ENCODE measurements at places on chromosomes 4 and X. TPM values are rescaled to one million over a fixed set of nuclear protein-coding genes. Genes with fewer than 3 reads are reported as not detected.

The ENOPH1 gene
- total RNA-seq: 26.0 TPM

The MEPE gene
- total RNA-seq: not detected

The RHOH gene
- total RNA-seq: 183 TPM

DNA sequence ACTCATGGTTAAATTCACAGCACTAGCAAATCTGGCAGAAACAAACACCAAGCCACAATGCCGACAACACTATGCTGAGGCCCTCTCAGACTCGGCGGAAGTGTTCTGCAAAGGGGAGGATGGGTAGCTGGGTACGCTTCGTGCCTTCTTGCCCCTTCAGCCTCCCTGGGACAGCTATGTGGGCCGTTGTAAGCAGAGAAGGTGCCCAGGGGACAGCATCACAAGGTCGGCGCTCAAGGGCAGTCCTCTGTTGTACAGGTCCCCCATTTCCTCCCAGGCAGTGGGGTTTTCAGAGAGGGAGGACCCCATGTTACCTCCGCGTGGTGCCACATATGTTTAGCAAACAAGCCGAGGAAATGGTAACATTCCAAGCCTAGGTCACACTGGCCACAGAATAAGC, 173.6 kb downstream of the AFAP1 start:
- no peaks in the 10 kb centered on the region for H3K36me3 ChIP-seq
- DNase-seq: no peak
- no peaks in the 10 kb centered on the region for H3K4me1 ChIP-seq
- H3K27me3 ChIP-seq: peaks cover 5% of the 10 kb centered on the region
- no peak overlapping the region for H3K4me3 ChIP-seq

DNA sequence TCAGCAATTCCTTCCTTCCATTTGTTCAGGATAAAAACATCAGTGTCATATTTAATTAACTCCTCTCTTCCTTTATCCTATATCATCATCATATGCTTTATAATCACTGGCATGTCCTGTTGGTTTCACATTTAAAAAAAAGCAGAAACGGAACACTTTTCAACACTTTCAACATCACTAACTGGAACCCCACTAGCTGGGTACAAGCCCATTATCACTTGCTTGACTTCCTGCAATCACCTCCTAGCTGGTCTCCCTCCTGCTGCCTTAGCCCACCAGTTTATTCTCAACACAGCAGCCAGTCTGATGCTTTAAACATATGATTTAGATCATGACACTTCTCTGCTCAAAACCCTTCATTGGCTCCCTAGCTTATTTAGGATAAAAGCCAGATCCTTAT, 116.4 kb upstream of the LSM6 start:
- no peak for DNase-seq
- no peaks in the 10 kb centered on the region for H3K27me3 ChIP-seq
- H3K4me1 ChIP-seq: peaks cover 44% of the 10 kb centered on the region
- no peak overlapping the region for H3K4me3 ChIP-seq

DNA sequence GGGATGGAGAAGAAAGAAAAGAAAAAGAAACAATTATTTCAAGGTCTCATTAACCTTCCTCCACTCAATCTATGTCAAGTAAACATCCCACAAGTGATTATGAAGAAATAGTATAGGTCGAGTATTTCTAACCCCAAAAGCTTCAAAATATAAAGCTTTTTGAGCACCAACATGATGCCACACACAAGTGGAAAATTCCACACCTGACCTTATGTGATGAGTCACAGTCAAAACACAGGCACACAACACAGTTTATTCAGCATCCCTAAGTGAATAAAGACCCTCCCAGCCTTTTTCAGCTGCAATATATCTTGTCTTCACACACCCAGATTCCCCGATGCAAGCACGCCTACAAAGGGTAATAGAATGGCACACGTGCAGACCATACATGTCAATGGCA, 51.7 kb upstream of the VEGFC start:
- H3K27ac ChIP-seq: no peak overlapping the region
- H3K4me3 ChIP-seq: no peak overlapping the region
- H3K27me3 ChIP-seq: no peaks in the 10 kb centered on the region
- no peak for DNase-seq
- H3K4me1 ChIP-seq: no peaks in the 10 kb centered on the region

DNA sequence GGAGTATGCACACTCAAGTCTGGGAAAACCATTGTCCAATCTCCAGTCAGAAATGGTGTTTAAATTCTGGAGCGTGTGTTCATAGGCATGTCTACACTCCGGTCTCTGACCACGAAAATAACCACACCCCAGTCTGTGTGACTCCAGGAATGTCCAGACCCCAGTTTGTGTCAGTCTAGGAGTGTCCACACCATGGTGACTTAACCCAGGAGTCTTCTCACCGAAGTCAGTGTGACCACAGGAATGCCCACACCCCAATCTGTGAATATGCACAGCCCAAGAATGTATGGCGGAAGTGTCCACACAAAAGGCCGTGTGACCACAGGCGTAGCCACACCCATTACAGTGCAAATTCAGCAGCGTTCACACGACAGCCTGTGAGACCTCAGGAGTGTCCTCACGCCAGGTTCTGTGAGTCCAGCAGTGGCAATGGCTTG, 11.4 kb downstream of the FTSJ1 start:
- DNase-seq: no peak
- H3K36me3 ChIP-seq: peaks cover 20% of the 10 kb centered on the region
- H3K27me3 ChIP-seq: no peaks in the 10 kb centered on the region
- no peaks in the 10 kb centered on the region for H3K4me1 ChIP-seq

DNA sequence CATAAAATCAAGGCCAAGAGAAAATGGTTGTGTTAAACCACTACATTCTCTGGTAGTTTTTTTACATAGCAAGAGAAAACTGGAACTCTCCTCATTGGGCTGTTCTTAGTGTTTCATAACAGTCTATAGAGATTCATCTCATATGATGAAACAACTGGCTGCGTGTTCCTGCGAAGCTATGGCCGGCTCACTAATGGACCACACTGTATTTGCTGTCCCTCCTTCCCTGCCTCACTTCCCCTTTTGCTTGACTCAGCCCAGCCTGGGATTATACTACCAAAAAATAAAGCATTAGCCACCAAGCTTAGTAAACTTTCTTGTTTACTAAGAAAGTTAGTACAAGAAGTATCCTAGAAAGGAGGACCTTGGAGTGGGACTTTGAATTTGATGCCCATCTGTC, 31.6 kb upstream of the LSM6 start:
- no peak overlapping the region for H3K27ac ChIP-seq
- no peaks in the 10 kb centered on the region for H3K36me3 ChIP-seq
- no peaks in the 10 kb centered on the region for H3K4me1 ChIP-seq
- DNase-seq: no peak

DNA sequence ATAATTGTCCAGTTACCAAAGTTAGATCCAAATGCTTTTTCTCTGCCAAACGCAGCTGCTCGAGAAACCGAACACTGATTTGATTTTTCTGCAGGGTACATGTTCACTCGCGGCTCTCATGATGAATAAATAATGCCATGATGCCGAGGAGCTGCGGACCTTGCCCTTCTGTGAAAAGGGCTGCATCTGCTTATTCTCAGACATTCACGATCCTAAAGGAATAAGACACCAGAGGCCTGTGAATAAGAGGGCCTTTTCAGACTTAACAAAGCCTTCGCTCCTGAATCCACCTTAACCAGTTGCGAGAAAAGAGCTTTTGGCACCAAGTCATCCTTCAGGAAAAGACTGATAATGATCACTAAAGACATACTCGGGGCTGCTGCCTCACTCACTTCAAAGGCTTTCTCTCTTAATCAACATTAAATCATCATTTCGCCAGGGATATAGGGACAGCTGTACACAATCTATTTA, 147.5 kb downstream of the FBXO8 start:
- DNase-seq: no peak
- H3K36me3 ChIP-seq: no peaks in the 10 kb centered on the region
- no peak overlapping the region for H3K27ac ChIP-seq
- H3K4me3 ChIP-seq: no peak overlapping the region

DNA sequence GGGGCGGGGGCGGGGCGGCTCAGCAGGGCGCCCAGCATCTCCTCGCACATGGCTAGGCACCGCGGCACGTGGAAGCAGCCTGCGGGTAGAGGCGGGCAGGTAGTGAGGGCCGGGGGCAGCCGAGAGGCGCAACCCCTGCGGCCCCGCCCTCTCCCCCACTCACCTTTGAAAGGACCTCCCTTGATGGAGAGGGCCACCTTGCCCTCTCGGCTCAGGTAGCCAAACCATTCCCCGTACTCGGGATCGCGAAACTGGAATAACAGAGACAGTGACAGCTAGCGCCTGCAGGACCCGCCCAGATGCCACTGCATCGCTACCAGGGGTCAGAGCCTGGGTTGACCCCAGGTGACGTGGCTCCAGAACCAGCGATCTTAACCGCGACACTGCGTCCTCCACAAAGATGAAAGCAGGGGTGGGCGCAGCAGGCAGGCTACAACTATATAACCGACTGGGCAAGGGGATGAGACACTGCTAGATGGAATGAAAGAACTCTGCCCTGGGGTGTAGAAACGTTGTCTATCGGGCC, 552 bp upstream of the NAA10 start:
- peaks cover 22% of the 10 kb centered on the region for H3K36me3 ChIP-seq
- peak overlapping the region; percentile 41 for H3K27ac ChIP-seq
- peaks cover 24% of the 10 kb centered on the region for H3K4me1 ChIP-seq
- H3K4me3 ChIP-seq: peak overlapping the region; percentile 75
- no peak for DNase-seq

DNA sequence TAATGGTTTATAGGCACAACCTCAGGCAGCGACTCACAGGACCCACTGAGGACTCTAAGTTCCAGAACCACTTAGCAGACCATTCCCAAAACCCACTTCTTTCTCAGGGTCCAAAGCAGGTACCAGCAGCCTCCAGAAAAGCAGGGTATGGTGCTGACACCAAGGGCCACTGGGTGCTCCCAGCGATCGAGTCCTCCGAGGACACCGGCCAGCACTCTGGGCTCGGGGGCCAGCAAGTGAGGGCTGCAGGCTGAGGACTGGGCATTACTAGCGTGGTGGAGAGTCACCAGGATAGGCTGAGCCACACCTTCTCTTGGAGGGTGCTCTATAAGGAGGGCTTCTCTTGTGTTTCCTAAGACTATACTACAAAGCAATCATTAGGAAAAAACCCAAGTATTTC, 19.3 kb downstream of the LETM1 start:
- H3K27me3 ChIP-seq: no peaks in the 10 kb centered on the region
- peaks cover 72% of the 10 kb centered on the region for H3K36me3 ChIP-seq
- DNase-seq: no peak
- no peak overlapping the region for H3K4me3 ChIP-seq

DNA sequence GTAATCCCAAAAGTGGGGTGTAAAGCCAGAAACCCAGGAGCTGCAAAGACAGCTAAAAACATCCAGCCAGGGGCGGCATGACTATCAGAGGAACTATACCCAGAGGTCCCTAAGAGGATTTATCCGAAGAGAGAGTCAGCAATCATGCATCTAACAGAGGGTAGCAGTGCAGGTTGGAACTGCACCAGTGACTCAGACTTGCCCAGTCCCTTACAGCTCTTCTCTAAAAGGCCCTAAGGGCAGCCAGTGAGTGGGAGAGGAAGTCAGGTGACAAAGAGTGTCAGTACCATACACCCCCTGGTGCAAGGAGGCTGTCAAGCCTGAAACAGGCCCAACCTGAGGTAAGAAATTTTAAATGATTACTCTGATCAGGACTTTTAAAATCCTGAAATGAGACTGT, 88.1 kb downstream of the CAMK2D start:
- H3K27me3 ChIP-seq: no peaks in the 10 kb centered on the region
- DNase-seq: peak; percentile 14
- peaks cover 54% of the 10 kb centered on the region for H3K4me1 ChIP-seq
- peak overlapping the region; percentile 53 for H3K27ac ChIP-seq
- H3K36me3 ChIP-seq: peaks cover 42% of the 10 kb centered on the region
- peak overlapping the region; percentile 41 for H3K4me3 ChIP-seq

GRCh38 chrX:19627533-19627932, 112.2 kb upstream of the MAP3K15 start:
- H3K4me1 ChIP-seq: peaks cover 28% of the 10 kb centered on the region
- H3K4me3 ChIP-seq: no peak overlapping the region
- no peaks in the 10 kb centered on the region for H3K27me3 ChIP-seq
- DNase-seq: no peak
- H3K36me3 ChIP-seq: peaks cover 37% of the 10 kb centered on the region

DNA sequence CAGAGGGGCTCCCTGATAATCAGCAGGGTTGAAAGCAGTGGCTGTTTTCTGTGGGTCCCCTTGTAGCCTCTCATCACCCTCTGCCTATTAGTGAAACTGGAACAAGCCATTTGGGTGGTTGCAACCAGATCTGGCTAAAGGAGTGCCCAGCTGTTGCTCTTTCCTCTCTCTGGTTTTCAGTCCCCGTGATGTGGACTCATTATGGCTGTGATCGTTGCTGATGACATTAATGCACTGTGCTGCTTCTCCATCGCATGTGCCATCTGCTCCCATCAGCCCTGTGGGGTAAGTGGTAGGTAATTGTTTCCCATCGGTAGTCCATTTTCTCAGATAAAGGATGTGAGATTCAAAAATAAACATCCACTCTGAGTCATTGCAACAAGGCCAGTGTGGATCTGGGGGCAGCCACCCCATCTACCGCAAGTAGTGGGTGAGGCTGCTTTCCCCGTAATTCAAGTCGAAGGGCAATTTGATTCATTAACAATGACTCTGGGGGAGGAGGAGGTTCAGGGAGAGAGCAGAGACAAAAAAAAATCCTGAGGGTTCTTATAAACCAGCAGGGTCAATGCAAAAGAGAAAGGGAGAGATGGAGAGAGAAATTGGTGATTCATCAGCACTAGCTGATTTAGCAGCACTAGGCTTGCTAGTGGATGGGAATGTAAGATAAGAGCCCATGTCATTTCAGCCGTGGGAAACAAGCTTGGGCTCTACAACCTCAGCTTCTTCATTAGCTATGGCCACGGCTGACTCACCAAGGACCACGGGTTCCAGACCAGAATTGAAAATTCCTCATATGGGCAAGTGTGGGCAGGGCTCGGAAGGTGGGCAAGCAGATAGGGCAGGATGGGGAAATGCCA, 357.8 kb downstream of the MID1IP1 start:
- no peak overlapping the region for H3K27ac ChIP-seq
- H3K36me3 ChIP-seq: no peaks in the 10 kb centered on the region
- H3K4me1 ChIP-seq: peaks cover 23% of the 10 kb centered on the region
- H3K27me3 ChIP-seq: peaks cover 4% of the 10 kb centered on the region

DNA sequence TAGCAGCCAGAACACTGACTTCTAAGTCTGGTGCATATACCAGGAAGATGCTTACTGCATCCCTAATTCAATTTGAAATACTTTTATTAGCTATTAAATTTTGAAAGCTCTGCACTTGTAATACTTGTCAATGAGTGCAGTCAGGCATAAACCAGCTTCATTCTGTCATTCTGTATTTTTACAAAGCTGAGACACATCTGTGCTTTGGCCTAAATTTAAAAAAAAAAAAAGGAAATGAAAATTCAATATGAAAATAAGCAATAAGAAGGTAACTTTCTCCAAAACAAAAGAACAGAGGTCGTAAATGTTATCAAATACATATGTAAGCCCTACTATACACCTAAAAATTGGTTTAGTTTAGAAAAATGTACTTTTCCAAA, 7.0 kb downstream of the SMIM14 start:
- no peaks in the 10 kb centered on the region for H3K27me3 ChIP-seq
- H3K36me3 ChIP-seq: peaks cover 18% of the 10 kb centered on the region
- no peak for DNase-seq
- peaks cover 86% of the 10 kb centered on the region for H3K4me1 ChIP-seq
- H3K4me3 ChIP-seq: peak overlapping the region; percentile 44
